ENCODE measurements at places on chromosomes 2 and 18. TPM values are rescaled to one million over a fixed set of nuclear protein-coding genes. Genes with fewer than 3 reads are reported as not detected.

COL5A2 gene
- total RNA-seq = 24.1 TPM

IL1RN gene
- total RNA-seq = not detected

SLC5A7 gene
- total RNA-seq = not detected

CHRNG gene
- not detected for total RNA-seq

CD226 gene
- 0.33 TPM for total RNA-seq

FLACC1 gene
- total RNA-seq = 2.3 TPM

GPR155 gene
- total RNA-seq = 8.6 TPM

PECR gene
- 6.5 TPM for total RNA-seq

FAP gene
- total RNA-seq = 2.3 TPM

DNPEP gene
- 18.4 TPM for total RNA-seq

POTEJ gene
- total RNA-seq = not detected

B3GNT7 gene
- total RNA-seq = 8.6 TPM

COL6A3 gene
- 46.4 TPM for total RNA-seq

KLHL41 gene
- total RNA-seq = 1.3 TPM

RAX gene
- total RNA-seq = not detected

KIAA1328 gene
- 10.9 TPM for total RNA-seq

UGT1A3 gene
- not detected for total RNA-seq

KCNE4 gene
- 4.6 TPM for total RNA-seq

ZNF385B gene
- under 0.01 TPM for total RNA-seq

ALKAL2 gene
- total RNA-seq = 104 TPM

FAM228A gene
- not detected for total RNA-seq

MDH1B gene
- 3.0 TPM for total RNA-seq

PROKR1 gene
- total RNA-seq = not detected

MSH6 gene
- 15.8 TPM for total RNA-seq

TXNL1 gene
- 9.2 TPM for total RNA-seq
